ENCODE measurements at places on chromosomes 13 and 19.
A peak's percentile ranks its signal among the peaks of the same experiment; 100 is the strongest.

DNA sequence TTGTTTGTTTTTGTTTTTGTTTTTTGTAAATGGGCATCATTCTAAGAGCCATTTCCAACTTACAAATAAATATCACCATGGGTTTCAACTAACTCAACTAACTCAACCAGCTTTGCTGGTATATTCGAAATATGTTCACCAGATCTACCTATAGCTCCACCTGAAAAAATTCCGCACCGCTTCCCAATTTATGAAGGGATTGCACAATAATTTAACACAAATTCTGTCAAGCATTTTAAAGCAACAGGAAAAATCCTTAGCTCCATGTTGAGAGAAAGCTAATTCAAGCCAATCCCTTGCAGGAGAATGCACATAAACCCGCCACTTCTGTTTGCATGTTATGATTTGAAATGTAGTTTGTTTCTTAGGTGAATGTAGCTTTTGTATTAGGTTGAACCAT, 417.8 kb downstream of the EFNB2 start:
- DNase-seq = no peak

DNA sequence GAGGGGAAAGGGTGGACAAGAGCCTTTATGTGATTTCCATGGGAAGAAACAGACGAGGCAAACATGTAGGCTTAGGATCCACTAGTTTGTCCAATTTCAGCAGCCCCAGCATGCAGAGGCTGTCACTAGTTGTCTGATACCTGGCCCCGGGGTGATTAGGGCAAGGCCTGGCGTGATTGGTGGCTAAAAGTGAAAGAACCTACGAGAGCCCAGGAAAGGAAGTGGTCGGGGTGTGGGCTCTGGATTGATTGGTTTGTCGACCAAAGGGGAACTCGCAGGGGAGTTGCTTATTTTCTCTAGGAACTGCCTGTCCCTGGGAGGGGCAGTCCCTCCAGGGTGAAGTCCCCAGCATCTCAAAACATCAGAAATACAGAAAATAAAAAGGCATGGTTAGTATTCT, 64.2 kb upstream of the UQCRFS1 start:
- DNase-seq = no peak

- no peak for DNase-seq
Measured at GRCh38 chr13:97386801-97387484, 47.0 kb upstream of the RAP2A start.

DNA sequence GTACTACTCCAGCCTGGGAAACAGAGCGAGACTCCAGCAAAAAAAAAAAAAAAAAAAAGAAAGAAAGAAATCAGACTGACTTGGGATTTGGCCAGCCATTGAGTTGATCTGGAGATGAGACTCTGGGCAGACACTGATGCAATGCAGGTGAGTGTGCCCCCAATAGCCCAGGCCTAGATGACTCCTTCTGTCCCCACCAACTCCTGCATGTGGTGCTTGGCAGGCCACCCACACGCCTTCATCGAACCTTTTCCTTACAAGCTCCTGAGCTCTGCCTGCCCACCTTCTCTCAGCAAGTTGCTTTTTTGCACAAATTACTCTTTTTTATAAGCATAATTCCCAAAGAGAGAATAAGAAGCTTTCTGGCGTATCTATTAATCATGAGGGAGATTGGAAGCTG, 97.9 kb upstream of the MBNL2 start:
- no peak for DNase-seq

DNA sequence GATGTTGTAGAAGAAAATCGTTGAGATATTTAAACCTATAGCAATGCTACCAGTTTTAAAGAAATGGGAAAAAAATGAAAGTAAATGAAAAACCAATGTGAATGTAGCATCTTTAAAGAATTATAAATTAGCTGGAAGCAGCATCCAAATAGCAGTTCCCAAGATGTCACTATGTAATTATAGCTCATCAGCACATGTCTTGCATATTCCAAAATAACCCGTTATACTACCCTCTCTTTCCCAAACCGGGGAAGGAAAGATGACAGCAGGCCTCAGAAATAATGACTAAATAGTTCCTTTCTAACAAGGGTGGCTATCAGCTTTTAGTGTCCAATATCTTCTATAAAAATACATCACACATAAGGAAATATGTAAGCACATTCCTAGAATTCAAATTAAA, 140.5 kb downstream of the FGF14 start:
- no peak for DNase-seq

GRCh38 chr19:38665219-38665931, 17.9 kb downstream of the ACTN4 start:
- no peak for DNase-seq

- no peak for DNase-seq
Measured at GRCh38 chr19:39194832-39195542, 1.8 kb upstream of the NCCRP1 start.

- no peak for DNase-seq
Measured at GRCh38 chr13:40161931-40162330, 504.5 kb downstream of the FOXO1 start.

DNA sequence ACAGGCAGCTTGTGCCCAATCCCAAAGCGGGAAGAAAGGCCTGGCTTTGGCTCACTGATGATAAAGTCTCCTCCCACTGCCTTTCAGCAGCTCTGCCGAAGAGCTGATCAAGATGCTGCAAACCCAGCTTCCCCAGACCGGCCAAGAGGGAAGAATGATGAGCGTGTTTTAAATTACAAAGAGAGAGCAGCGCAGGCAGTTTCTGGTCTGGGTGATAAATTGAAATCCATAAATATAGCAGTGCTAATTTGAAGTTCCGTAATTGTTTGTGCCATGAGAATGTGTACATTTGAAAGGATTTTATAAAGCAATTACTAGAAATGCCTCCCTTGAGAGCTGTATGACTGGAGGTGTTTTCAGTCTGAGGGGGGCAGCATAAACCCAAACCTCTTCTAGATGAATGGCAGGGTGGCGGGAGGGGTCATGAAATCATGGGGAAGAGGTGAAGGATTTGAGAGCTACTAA, 171.8 kb downstream of the STK24 start:
- no peak for DNase-seq

DNA sequence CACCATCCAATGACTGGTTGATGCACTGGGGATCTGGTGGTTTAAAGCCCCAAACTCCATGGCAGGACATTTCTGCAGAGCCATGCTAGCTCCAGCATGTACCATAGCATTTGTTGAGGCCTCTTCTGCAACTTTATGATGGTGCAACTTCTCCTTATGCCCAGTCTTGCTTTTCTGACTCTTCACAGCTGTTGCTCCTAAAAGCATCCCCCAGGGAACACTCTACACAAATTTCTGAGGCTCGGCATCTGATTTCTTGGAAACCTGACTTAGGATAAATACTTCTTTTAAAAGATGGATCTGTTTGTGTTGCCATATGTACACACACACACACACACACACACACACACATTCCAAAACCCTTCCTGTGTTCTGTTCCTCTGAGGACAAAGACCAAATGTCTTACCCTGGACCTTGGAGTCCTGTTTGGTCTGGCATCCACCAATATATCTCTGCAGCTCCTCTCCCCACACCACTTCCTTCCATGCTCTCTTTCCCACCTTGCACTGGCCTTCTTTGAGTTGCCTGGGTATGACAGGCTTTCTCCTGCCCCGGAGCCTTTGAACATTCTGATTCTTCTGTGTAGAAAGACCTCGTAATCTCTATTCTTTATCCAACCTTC, 388.5 kb upstream of the ZNF507 start:
- no peak for DNase-seq

- DNase-seq = no peak
Measured at GRCh38 chr13:30829145-30829832, 76.8 kb upstream of the MEDAG start.

- no peak for DNase-seq
Measured at GRCh38 chr19:17138937-17139598, 63.5 kb downstream of the MYO9B start.

GRCh38 chr19:3146677-3147100, 10.9 kb downstream of the GNA15 start:
- peak; percentile 54 for DNase-seq

GRCh38 chr19:3413796-3414327, 47.5 kb downstream of the NFIC start:
- no peak for DNase-seq

DNA sequence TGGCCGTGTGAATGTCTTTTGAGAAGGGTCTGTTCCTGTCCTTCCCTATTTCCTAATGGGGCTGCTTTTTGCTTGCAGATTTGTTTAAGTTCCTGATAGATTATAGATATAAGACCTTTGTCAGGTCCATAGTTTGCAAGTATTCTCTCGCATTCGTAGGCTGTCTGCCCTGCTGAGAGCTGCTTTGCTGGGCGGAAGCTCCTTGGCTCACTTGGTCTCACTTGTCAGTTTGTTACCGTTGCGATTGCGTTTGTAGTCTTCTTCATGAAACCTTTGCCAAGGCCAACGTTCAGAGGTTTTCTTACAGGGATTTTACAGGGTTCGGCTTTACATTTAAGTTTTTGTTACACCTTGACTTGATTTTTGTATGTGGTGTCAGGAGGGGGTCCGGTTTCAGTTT, 44.0 kb upstream of the TFDP1 start:
- no peak for DNase-seq

DNA sequence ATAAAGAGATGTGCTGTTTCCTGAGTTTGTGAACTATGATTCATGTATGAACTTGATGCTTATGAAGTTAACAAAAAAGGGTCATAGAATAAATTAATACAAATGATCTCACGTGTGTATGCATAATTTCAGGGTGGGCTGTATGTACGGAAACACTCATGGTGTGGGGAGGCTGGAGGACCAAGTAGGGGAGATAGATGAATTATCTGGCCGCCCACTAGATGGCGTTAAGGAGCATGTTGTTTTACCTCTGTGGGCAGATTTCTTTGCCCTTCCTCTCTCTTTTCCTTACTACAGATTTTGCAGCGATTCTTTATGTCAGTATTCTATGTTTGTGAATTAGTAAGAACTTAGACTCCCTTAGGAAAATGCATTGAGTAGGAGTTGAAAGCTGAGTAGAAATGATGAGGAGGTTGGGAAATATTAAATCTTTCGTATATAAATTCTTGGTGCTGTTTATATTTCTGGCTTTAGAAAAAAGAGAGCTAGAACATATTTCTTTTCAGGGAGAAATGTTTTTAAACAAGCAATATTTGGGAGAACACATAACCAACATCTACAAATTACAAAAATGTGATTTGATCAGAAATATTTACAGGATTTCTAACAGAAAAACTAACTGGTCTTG, 47.4 kb upstream of the TMTC4 start:
- DNase-seq = peak; percentile 39

DNA sequence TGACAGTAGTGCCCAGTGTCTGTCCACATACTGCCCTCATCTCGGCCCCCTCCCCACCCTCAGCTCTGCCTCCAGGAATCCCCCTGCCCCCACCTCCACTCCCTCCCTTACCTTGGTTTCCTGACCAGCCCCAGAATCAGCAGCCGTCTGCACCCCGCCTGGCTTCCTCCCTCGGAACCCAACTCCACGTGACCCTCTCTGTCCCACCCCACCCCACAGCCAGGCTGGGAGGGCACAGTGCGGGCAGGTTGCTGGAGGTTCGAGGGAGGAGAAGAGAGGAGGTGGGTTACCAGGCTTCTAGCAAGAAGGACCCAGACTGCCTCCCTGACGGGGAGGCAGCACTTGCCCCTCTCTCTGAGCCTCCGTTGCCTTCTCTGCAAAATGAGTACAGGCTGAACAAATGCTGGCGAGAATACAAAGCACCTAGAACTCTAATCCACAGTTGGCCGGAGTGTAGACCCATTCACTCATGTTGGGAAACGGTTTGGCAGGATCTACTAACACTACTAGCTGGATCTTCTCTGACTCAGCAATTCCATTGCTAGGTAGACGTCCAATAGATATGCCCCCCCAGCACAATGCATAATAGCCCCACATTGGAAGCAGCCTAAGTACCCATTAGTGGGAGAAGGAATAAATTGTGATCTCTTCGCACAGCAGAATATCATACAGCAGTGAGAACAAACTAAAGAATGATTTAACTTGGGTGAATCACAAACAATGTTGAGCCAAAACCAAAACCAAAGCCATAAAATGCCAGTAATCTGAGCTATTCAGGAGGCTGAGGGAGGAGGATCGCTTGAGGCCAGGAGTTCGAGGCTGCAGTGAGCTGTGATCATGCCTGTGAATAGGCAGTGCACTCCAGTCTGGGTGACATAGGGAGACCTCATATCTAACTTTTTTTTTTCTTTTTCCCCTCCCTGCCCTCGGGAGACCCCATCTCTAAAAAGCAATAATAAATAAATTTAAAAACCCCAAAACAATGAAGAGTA, at the start of gene RASAL3:
TSS of gene RASAL3 (minus strand) at position 151 of the 992 bp plus-strand sequence. CDS start 186 bp downstream, outside the sequence.
- DNase-seq = no peak

DNA sequence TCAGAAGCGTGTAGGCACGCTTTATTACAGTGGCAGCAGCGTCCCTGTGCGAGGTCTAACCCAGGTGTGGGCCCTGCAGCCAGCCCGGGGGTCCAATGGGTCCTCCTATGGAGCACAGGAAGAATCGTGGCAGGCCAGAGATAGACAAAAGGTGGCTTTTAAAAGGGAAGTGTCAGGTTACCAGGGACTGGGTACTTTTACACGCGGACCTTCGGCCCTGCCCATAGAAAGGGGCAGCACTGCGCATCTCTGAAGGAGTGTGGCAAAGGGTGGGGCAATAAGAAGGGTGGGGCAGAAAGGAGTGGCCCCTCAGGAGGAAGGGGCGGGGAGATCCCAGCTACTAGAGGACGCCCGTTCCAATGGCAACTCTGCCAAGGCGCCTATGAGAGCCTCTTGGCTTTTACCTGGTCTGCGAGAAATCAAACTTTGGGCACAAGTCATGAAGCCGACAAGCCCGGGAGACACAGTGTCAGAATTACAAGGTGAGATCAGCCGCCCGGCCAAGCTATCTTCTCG, 1419.8 kb downstream of the UQCRFS1 start:
- DNase-seq = peak; percentile 11

DNA sequence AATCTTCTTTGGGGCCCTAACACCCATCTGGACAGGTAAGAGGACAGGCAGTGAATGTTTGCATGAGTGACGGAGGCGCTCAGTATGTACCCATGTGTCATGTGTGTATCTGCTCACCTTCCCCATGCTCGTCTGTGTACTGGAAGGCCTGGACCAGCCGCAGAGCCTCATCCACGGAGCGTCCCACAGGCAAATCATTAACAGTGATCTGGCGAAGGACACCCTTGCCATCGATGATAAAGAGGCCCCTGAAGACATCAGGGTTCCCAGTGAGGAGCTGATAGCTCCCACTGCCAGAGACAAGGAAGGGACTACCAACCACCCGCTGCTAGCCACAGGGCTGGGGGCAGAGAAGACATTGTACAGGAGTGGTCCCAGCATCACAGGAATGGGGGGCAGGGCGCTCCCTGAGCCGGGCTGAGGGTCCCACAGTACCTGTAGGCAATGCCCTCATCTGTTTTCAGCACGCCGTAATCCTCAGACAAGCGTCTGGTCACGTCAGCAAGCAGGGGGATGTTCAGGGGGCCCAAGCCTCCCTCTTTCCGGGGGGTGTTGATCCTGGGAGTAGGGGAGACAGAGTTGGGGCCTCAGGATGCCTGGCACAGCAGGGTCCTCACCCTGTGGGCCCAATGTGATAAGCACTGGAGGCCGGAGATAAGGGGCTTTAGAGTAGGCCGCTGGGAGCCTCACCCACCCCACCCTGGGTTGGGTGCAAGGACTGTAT, 1.7 kb downstream of the PRDX2 start:
- DNase-seq = peak; percentile 40

GRCh38 chr19:19628501-19629134, 598 bp upstream of the LPAR2 start:
- no peak for DNase-seq

- no peak for DNase-seq
Measured at GRCh38 chr13:58620176-58620575, 988.6 kb downstream of the PCDH17 start.

GRCh38 chr13:63636316-63636993, 2220.8 kb upstream of the PCDH20 start:
- DNase-seq = no peak

- DNase-seq = no peak
Measured at GRCh38 chr13:100526318-100527000, 62.1 kb downstream of the GGACT start.
